ENCODE measurements at places on chromosomes 4 and X.
A peak's percentile ranks its signal among the peaks of the same experiment; 100 is the strongest.

DNA sequence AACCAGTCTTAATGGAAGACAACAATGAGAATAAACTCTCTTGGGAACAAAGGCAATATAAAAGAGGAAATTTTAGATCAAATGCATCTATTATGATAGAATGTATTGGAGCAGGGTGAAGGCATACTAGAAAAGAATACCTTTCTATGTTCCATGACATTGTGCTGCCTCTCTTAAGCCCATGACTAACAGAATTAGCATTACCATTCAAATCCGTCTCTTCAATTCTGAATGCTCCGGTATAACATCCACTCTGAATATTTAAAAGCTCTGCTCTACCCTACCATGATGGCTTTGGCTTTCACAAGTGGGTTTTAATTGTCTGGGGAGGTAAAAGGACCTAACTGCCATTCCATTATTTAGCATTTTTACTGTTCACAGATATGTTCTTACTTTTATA is 1878.4 kb downstream of the ARAP2 start:
- no peak for DNase-seq

GRCh38 chr4:13088726-13089658 is 395.1 kb downstream of the RAB28 start:
- no peak for DNase-seq

DNA sequence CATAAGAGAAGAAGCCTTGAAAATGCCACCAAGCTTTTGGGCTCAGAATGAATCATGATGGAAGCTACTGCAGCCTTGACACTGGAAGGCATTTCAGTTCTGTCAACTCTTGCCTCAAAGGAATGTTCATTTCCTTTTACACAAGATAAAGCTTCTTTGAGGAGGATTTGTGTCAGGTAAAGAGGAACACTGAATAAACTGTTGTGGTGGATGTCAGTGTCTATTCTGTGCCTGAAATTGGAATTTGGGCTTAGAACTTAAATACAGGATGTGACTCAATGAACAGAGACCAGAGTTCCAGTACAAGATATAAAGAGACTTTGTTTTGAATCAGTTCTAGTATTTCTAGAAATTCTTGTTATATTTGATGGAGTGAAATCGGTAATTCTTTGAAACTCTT is 313.2 kb downstream of the PACRGL start:
- DNase-seq, result no peak

GRCh38 chr4:54475546-54475945 is 182.2 kb upstream of the KIT start:
- DNase-seq, result no peak

DNA sequence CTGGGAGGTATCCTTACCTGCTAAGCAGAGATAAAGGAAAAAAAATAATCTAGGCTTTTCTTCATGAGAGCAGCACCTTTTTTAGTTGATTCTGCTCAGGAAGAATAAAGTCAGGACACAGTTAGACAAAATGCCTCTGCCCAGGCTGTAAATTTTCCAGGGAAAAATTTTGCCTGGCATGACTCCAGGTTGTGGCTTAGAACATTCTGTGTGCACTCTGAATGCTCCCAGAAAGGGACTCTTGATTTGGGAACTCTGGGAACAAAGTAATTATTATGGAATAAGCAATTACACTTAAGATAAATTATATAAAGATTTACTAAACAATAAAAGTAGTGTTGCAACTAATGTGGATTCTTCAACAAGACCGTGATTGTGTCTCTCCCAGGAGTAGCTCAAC is 826.2 kb upstream of the TENM3 start:
- DNase-seq, result no peak

DNA sequence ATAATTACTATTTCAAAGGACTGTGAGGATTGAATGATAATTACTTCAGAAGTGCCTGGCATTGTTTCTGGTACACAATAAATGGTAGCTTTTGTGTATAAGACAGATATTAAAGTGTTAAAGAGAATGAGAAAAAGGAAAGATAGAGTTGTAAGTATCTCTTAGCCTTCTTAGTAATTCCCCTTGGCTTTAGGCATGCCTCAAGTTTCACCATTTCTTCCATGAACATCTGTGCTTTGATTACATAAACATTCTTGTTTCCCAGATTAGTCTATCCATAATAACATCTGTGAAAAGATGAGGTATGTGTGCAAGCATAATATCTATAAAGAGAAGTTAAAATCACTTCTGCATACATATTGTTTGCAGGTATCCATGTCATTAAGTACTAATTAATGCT is 230.9 kb upstream of the TEX13A start:
- DNase-seq, result no peak

GRCh38 chr4:98688411-98689290 is 30.2 kb upstream of the TSPAN5 start:
- no peak for DNase-seq

GRCh38 chrX:40082447-40083119 is 15.2 kb downstream of the BCOR start:
- no peak for DNase-seq

- DNase-seq, result no peak
Measured at GRCh38 chr4:83906561-83906960, 370.7 kb downstream of the GPAT3 start.

GRCh38 chr4:41446391-41446790 is 91.6 kb upstream of the LIMCH1 start:
- DNase-seq, result no peak

DNA sequence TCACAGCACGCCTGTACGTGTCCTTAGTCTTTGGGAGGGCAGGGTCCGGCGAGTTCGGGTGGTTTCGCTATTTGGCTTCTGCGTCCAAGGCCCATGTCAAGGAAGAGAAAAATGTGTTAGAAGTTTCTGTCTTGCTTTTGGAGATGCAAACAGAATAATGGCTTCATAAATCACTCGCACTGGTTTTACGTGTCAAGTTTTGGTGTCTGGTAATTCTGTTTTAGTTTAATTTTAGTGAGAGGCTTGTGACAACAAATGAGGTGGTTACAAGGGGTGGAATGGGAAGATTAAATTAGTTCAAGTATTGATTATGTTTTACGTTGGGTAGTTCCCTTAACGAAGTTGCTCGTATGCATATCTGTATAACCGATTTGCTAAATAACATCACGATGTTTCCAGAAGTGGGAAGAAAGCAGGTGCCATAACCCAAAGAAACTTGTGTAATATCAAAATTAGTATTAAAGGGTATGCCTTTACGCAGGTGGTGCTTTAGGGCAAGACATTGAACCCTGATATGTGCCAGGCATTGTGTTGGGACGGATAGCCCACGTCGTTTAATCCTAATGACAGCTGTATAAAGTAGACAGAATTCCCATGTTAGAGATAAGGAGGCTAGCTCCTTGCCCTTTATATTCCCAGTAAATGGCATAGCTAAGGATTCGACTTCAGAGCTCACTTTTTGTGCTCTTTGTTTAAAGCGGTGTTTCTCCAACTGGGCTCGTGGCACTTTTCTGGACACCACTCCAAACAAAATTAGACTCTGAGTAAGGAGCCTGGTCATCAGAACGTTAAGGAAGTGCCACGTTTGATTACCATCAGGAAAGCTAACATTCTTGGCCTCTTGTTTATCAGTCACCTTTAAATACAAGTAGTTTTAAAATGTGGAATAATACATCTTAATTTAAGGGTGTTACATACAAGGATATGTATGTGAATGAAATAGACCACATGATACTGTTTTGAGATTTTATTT is 843 bp downstream of the RPL34 start:
- DNase-seq, result peak; percentile 8

DNA sequence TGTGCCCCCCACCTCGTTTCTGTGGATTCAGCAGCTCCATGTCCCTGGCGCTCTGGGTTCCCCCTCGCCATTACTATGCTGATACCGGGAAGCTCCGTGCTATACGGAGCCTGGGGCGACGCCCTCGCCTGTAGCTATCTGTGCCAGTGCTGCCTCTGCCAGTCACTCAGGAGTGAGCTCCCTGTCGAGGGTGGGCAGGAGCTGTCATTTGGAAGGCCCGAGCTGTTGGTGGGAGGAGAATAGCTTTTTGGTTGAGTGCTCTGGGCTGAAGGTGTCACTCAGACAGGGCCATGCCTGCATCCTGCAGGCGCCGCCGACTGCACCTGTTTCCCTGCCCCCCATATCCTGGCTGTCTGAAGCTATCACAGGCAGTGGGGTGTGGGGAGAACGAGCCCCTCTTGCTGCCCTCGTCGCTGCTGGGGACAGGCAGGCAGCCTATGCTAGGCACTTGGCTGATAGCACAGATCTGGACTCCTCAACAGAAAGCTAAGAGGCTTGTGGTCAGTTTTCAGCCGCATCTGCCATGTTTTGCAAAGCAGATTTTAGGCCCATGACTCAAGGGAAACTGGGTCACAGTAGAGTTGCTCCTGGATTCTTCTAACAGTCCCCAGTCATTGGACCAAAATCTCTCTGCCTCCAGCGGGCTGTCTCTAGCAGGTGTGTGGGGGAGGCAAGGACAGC is 31.8 kb downstream of the CPLX1 start:
- DNase-seq, result no peak

- DNase-seq, result no peak
Measured at GRCh38 chr4:71830497-71831190, 46.8 kb upstream of the GC start.

DNA sequence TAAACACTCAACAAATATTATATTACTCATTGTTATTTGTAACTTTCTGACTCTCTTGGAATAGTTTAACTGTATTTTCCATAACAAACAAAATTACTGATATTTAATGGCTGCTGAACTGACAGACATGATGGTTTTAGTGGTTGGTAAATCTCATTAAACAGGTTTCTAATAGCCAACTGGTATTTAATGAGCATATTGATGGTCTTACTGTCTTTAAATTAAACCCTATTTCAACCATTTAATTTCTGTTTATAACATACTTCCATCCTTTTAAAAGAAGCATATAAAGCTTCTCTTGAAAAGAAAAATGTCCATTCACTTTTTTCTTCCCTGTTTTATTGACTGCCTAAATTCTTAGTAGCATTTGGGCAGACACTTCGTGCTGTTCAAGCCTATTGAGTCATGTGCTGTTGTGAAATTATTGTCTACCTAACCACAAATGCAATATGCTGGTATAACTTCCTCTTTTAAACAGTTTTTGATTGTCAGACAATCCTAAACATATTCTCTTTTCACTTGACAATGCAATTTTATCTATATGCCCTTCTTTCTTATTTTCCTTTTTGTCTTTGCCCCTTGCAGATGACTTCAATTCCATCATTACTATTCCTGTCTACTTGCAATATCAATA is 163.9 kb upstream of the SLC7A11 start:
- no peak for DNase-seq

- no peak for DNase-seq
Measured at GRCh38 chrX:150767045-150767395, 73.8 kb downstream of the MTMR1 start.

GRCh38 chr4:38284294-38285030 is 324.3 kb downstream of the PTTG2 start:
- DNase-seq, result no peak

DNA sequence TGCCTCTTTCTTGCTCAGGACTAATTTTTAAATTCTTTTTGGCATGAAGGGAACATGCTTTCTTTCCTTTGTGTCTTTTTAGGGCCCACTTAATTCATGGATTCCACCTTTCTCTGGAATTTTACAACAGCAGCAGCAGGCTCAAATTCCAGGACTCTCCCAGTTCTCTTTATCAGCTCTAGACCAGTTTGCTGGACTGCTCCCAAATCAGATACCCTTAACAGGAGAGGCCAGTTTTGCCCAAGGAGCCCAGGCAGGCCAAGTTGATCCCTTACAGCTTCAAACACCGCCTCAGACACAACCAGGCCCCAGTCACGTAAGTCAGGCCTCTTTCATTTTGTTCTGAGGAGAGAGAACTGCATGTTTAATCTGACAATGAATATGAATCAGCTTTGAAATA is 2.3 kb downstream of the ODAM start:
- no peak for DNase-seq

DNA sequence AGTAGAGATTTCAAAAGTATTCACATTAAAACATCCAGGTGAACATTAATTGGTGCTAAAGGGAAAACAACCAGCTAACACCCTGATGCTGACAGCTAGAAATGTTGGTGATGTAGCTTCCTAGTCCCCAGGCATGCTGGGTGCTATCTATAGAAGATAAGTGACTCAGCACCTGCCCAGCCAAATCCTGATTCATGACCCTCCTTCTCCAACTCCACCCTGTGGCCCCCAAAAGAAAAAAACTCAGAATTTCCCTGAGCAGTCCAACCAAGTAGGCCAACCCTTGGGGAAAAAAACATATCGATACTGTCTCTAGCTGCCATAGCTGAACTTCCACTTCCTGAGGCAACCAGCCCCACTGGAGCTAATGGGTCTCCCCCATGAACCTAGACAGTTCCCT is 197.6 kb upstream of the KLF3 start:
- no peak for DNase-seq

GRCh38 chrX:40326186-40326965 is 228.6 kb upstream of the BCOR start:
- DNase-seq, result no peak

- DNase-seq, result no peak
Measured at GRCh38 chr4:25128671-25129070, 31.6 kb downstream of the SEPSECS start.

DNA sequence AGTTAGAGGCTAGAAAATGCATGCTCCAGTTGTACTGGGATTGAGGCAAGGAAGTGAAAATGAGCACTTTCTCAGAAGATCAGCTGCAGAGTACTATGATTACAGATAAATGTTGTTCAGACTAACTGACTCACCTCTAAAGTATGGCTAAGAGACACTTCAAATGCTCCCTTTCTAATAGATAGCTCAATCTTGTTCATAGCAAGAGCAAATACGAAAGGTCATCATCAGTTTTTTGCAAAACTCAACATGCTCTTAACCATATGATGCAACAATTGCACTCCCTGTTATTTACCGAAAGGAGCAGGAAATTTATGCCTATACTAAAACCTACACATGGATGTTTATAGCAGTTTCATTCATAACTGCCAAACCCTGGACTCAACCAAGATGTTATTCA is 838.4 kb upstream of the INTU start:
- no peak for DNase-seq

- DNase-seq, result no peak
Measured at GRCh38 chr4:1752284-1753041, 31.1 kb downstream of the TACC3 start.

DNA sequence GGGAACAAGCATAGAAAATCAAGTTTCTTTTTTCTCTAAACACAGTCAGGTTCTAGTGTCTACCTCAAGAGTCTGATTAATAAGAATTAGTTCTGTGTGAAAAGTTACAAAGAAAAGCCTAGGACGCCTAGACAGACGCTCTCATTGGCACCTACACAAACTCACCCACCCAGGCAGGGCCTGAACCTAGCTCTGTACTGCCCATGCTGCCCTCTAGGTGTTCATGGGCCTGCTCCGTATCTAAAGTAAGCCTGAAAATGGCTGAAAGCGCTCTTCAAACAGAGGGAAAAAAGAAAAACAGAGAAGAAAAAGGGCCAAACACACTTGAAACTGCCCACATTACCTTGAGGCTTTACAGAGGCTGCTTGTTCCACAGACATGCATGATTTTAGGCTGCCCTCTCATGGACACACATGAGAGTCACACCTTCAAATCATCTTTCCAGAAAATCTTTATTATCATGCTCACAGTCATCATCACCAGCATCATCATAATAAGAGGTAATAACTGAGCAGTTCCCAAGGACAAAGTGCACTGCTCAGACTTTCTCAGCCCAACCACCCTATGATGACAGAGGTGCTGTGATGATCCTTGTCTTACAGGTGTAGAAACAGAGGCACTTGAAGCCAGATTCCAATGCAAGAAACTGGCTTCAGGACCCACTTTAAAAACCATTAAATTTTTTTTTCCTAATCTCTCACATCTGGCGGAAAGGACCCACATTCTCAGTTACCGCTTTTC is 49.6 kb downstream of the MAP7D2 start:
- peak; percentile 21 for DNase-seq
